Activated B cell treated with CpG ODN at 0.5 μM for 24 hours (primary cell): ENCODE measurements at places on chromosomes 13 and 19. TPM values are rescaled to one million over a fixed set of nuclear protein-coding genes. Genes with fewer than 3 reads are reported as not detected.
A peak's percentile ranks its signal among the peaks of the same experiment; 100 is the strongest.

- H3K4me1 ChIP-seq = no peaks in the 10 kb centered on the region
- no peak for DNase-seq
- H3K36me3 ChIP-seq = no peaks in the 10 kb centered on the region
- no peak overlapping the region for H3K4me3 ChIP-seq
- H3K27me3 ChIP-seq = no peaks in the 10 kb centered on the region
- no peak overlapping the region for H3K27ac ChIP-seq
Measured at GRCh38 chr13:55937180-55937579, 1203.5 kb upstream of the PRR20A start.

DNA sequence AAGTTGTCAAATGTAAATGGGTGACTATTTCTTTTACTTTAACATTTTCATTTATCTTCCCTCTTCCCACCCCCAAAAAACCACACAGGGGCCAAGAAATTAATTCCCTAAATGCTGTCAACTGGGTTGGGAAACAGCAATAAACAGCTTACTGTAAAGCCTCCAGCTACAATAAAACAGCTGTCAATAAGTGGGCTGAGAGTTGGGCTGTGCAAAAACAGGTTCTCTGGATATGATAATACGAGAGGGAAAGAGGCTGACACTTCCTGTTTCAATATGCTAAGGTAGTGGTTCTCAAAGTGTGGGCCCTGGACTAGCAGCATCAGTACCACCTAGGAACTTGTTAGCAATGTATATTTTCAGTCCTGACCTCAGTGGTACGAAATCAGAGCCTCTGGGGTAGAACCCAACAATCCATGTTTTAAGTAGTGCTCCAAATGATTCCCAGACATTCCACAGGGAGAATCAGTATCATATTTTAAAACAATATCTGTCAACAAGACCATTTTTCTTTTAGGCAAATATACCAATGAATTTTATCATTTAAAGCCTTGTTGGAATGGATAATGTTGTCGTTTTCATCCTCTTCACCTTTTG lies 8.4 kb downstream of the PCDH9 start:
- peak overlapping the region; percentile 60 for H3K4me3 ChIP-seq
- H3K4me1 ChIP-seq = peaks cover 42% of the 10 kb centered on the region
- H3K27ac ChIP-seq = peak overlapping the region; percentile 70
- no peaks in the 10 kb centered on the region for H3K27me3 ChIP-seq
- H3K36me3 ChIP-seq = no peaks in the 10 kb centered on the region

- H3K4me1 ChIP-seq = peaks cover 43% of the 10 kb centered on the region
- no peak for DNase-seq
- H3K27me3 ChIP-seq = no peaks in the 10 kb centered on the region
- no peak overlapping the region for H3K4me3 ChIP-seq
- no peak overlapping the region for H3K27ac ChIP-seq
Measured at GRCh38 chr13:97284558-97284957, 62.4 kb downstream of the MBNL2 start.

CEACAM4 gene
- total RNA-seq = not detected in 2 replicates

GRCh38 chr19:44904426-44904994 lies 1.1 kb upstream of the APOE start:
- H3K27me3 ChIP-seq = peaks cover 15% of the 10 kb centered on the region
- no peak overlapping the region for H3K4me3 ChIP-seq
- peaks cover 18% of the 10 kb centered on the region for H3K4me1 ChIP-seq
- no peak for DNase-seq

DNA sequence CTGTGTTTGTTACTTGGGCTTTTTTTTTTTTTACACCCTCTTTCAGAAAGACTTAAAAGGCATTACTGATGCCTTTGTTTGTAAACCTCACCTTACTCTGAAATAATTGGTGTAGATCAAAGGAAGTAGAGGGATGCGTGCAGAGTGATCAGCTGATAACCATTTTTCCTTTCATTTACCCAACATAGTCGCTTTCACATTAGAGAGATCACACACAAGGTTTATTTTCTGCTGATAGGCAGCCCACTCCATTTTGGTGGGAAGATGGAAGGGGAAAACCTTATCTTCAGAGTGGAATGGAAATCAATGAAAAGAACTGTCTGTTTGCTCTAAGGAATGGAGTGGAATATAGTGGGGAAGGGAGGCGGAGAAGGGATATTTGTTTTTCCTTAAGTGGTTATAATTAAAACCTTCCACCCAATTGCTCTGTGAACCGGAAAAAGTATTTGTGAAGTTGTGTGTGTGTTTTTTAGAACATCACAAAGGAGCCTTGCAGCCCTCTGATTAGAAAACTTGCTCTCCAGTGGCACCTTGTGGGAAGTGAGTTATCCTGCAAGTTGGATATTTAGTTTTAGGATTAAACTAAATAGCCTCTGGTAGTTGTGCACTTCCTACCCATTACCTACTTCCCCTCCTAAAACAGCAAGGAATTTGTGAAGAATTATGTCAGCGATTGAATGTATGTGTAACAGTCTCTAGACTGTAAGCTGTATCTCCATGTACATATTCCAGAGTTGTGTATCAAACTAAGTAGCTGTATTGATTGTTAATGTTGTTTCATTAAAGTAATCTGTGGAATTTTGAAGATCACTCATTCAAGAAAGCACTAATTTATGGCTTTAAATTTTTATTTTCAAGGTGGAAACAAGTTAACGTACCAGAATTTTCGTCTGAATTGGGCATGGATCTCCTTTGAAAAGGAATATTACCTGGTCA lies 76.8 kb downstream of the FREM2 start:
- no peaks in the 10 kb centered on the region for H3K4me1 ChIP-seq
- H3K36me3 ChIP-seq = no peaks in the 10 kb centered on the region
- H3K27ac ChIP-seq = no peak overlapping the region
- no peaks in the 10 kb centered on the region for H3K27me3 ChIP-seq
- no peak overlapping the region for H3K4me3 ChIP-seq

GRCh38 chr19:1855828-1856255 lies 7.5 kb downstream of the KLF16 start:
- H3K27ac ChIP-seq = peak overlapping the region; percentile 89
- no peaks in the 10 kb centered on the region for H3K27me3 ChIP-seq
- peak overlapping the region; percentile 73 for H3K4me3 ChIP-seq
- H3K36me3 ChIP-seq = peaks cover 2% of the 10 kb centered on the region
- no peak for DNase-seq
- peaks cover 73% of the 10 kb centered on the region for H3K4me1 ChIP-seq

GRCh38 chr19:42154471-42155323 lies 22.5 kb upstream of the POU2F2 start:
- no peak for DNase-seq
- no peaks in the 10 kb centered on the region for H3K27me3 ChIP-seq
- peaks cover 8% of the 10 kb centered on the region for H3K36me3 ChIP-seq
- peak overlapping the region; percentile 88 for H3K27ac ChIP-seq
- peaks cover 29% of the 10 kb centered on the region for H3K4me1 ChIP-seq

EPS8L1 gene
- total RNA-seq = 0.38 and 1.0 TPM in 2 replicates

GRCh38 chr13:98258226-98258625 lies 81.2 kb upstream of the RNF113B start:
- H3K4me3 ChIP-seq = no peak overlapping the region
- no peak for DNase-seq
- H3K36me3 ChIP-seq = no peaks in the 10 kb centered on the region
- H3K27ac ChIP-seq = no peak overlapping the region
- H3K4me1 ChIP-seq = no peaks in the 10 kb centered on the region

GRCh38 chr19:11227195-11227886 lies 12.1 kb upstream of the ANGPTL8 start:
- H3K4me1 ChIP-seq = no peaks in the 10 kb centered on the region
- DNase-seq = no peak
- peaks cover 2% of the 10 kb centered on the region for H3K36me3 ChIP-seq
- H3K27ac ChIP-seq = no peak overlapping the region
- H3K4me3 ChIP-seq = no peak overlapping the region

GPR108 gene
- total RNA-seq = 53.5 and 55.6 TPM in 2 replicates

UCHL3 gene
- 21.9 and 22.7 TPM in 2 replicates for total RNA-seq

GRCh38 chr19:51511353-51511752 lies 9.8 kb upstream of the SIGLEC12 start:
- no peak overlapping the region for H3K4me3 ChIP-seq
- peaks cover 3% of the 10 kb centered on the region for H3K27me3 ChIP-seq
- DNase-seq = no peak

- no peak for DNase-seq
- H3K4me3 ChIP-seq = no peak overlapping the region
- peaks cover 74% of the 10 kb centered on the region for H3K36me3 ChIP-seq
- no peaks in the 10 kb centered on the region for H3K27me3 ChIP-seq
Measured at GRCh38 chr19:32373585-32374295, 28.3 kb downstream of the ZNF507 start.

COPE gene
- 182 and 253 TPM in 2 replicates for total RNA-seq

GRCh38 chr19:1613808-1614570 lies 8.7 kb upstream of the UQCR11 start:
- no peaks in the 10 kb centered on the region for H3K27me3 ChIP-seq
- H3K4me1 ChIP-seq = peaks cover 38% of the 10 kb centered on the region
- DNase-seq = no peak
- no peak overlapping the region for H3K4me3 ChIP-seq
- H3K36me3 ChIP-seq = peaks cover 77% of the 10 kb centered on the region

- no peaks in the 10 kb centered on the region for H3K27me3 ChIP-seq
- no peak for DNase-seq
- no peak overlapping the region for H3K27ac ChIP-seq
- H3K4me1 ChIP-seq = peaks cover 37% of the 10 kb centered on the region
Measured at GRCh38 chr13:50030315-50030714, 15.1 kb downstream of the KCNRG start.

DNA sequence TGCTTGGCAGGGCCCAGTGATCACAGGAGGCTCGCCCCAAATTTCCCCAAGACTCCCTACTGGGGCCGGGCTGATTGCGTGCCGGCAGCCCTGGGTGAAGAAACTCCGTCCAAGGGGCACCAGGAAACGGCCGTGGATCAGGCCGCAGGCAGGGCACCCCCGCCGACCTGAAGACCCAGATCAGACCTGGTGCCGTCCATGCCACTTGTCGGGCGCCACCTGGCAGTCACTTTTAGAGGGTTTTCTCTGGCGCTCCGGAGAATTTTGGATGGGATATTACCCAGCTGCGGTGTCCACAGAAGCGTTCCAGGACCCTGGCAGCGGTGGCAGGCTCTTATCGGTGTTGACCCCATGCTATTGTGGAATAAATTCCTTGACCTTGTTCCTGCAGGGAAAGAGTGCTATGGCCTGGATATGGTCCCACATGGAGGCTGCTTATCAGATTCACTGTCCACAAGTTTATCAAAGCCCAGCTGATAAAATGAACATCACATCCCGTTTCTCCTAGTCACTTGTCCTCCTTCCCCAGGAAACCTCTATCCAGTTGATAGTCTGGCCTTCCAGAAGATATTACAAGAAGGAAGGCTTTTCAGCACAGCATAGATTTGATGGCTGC lies 38.2 kb downstream of the IGFL2 start:
- H3K36me3 ChIP-seq = no peaks in the 10 kb centered on the region
- H3K4me1 ChIP-seq = peaks cover 22% of the 10 kb centered on the region
- H3K4me3 ChIP-seq = no peak overlapping the region
- no peak for DNase-seq

GRCh38 chr19:398719-399118 lies 10.2 kb downstream of the C2CD4C start:
- H3K4me1 ChIP-seq = no peaks in the 10 kb centered on the region
- no peak for DNase-seq
- no peak overlapping the region for H3K27ac ChIP-seq
- H3K4me3 ChIP-seq = no peak overlapping the region
- no peaks in the 10 kb centered on the region for H3K36me3 ChIP-seq

DNA sequence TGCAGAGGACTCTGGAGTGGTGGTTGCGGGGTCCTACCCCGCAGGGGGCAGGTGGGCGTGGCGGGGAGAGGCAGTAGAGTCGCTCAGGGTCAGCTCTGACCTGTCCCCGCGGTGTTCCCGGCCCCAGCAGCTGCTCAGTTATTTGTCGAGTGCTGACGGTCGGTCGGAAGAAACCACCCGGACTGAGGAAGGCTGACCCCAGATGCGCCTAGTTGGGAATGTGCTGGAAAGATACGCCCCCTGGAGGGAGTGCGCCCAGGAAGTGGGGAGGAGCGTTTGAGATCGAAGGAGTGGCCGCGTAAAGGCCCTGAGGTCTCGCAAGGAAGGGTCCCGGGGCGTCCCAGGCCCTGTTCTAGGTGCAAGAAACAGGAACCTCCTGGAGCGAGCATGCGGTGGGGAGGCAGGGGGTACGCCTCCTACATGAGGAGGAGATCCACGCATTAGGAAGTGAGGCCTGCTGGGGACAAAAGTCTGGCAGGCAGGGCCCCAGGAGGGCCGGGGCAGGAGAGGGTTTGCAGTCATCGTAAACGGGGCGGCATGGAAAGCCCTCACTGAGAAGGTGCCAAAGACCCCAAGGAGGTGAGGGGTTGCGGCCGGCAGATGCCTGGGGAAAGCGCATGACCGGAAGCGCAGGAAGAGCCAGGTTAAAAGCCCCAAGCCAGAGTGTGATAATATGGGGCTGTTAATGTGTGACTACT lies 9.2 kb downstream of the CCDC8 start:
- H3K4me3 ChIP-seq = peak overlapping the region; percentile 45
- no peak for DNase-seq
- H3K27ac ChIP-seq = no peak overlapping the region
- H3K4me1 ChIP-seq = peaks cover 15% of the 10 kb centered on the region
- no peaks in the 10 kb centered on the region for H3K36me3 ChIP-seq

DNA sequence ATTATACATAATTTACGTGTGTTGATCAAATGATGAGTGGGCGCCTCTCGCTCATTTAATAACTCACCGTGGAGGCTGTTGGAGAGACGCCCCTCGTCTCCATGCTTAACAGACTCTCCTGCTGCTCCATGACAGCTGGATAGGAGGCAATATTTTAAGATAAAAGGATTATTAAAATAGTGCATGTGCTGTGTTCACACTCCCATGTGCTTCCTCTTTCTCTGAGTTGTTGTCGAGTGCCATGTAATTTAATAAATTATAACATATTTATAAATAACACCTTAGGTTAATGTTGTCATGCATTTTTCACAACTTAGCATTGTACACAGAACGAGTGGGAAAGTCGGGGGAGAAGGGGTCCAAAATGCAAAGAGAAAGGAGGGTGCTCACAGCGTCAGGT lies 161.4 kb upstream of the TSHZ3 start:
- no peaks in the 10 kb centered on the region for H3K27me3 ChIP-seq
- H3K27ac ChIP-seq = no peak overlapping the region
- no peak overlapping the region for H3K4me3 ChIP-seq
- H3K36me3 ChIP-seq = no peaks in the 10 kb centered on the region
- no peaks in the 10 kb centered on the region for H3K4me1 ChIP-seq

RFPL4AL1 gene
- not detected in 2 replicates for total RNA-seq

DNA sequence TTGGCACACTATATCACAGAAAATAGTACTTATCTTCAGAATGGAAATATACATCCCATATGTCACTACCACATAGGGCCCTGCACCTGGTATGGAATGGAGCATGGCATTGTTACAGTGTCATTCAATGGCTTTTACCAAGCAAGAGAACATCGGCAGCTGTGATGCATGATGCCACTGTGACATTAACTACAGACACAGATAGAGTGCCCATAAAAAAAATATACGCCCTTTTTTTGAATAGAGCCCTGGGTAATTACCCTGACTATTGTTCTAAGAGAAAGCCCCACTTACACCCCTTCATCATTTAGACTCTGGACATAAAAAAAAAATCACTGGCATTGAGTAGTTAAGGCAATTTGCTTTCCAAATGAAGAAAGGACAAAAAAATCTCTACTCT lies 320.3 kb downstream of the DNAJC15 start:
- H3K4me3 ChIP-seq = no peak overlapping the region
- H3K4me1 ChIP-seq = no peaks in the 10 kb centered on the region
- no peak overlapping the region for H3K27ac ChIP-seq

PCDH20 gene
- not detected in 2 replicates for total RNA-seq
